ENCODE measurements at places on chromosomes 13 and 19. TPM values are rescaled to one million over a fixed set of nuclear protein-coding genes. Genes with fewer than 3 reads are reported as not detected.

Gene BRSK1
- 3.3 TPM for total RNA-seq

- no peaks in the 10 kb centered on the region for H3K27me3 ChIP-seq
- no peaks in the 10 kb centered on the region for H3K36me3 ChIP-seq
- no peak overlapping the region for H3K4me3 ChIP-seq
These were observed 21.8 kb downstream of the DCAF15 start for GRCh38 chr19:13974073-13974472.

- no peak for DNase-seq
- no peaks in the 10 kb centered on the region for H3K4me1 ChIP-seq
- no peaks in the 10 kb centered on the region for H3K36me3 ChIP-seq
- no peak overlapping the region for H3K4me3 ChIP-seq
- H3K27me3 ChIP-seq: no peaks in the 10 kb centered on the region
These were observed 50.9 kb upstream of the TMTC4 start for GRCh38 chr13:100725472-100725871.

GRCh38 chr13:78625384-78625783 is 22.0 kb upstream of the POU4F1 start:
- H3K27me3 ChIP-seq: no peaks in the 10 kb centered on the region
- no peak for DNase-seq
- no peak overlapping the region for H3K27ac ChIP-seq
- H3K4me3 ChIP-seq: no peak overlapping the region
- peaks cover 46% of the 10 kb centered on the region for H3K36me3 ChIP-seq

DNA sequence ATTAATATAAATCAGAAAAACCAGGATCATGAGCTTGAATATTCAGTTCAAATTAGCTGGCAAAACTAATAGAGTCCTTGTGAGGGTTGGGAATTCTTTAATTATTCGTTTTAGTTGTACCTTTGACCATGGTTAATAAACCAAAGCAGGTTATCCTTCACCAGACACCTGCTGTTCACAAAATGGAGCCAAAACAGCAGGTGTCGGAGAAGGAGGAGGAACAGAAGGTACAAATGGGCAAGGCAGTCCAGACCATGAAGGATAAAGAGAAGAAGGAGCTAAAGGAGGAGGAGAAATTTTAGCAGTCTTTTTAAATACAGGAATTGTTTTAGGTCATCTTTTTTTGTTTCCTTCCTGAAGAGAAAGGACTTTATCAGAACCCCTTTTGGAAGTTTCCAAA is 106.1 kb downstream of the NHLRC3 start:
- no peak for DNase-seq
- no peaks in the 10 kb centered on the region for H3K4me1 ChIP-seq
- no peaks in the 10 kb centered on the region for H3K27me3 ChIP-seq
- H3K36me3 ChIP-seq: no peaks in the 10 kb centered on the region
- H3K4me3 ChIP-seq: no peak overlapping the region
